ENCODE measurements at places on chromosomes 12 and 14.

DNA sequence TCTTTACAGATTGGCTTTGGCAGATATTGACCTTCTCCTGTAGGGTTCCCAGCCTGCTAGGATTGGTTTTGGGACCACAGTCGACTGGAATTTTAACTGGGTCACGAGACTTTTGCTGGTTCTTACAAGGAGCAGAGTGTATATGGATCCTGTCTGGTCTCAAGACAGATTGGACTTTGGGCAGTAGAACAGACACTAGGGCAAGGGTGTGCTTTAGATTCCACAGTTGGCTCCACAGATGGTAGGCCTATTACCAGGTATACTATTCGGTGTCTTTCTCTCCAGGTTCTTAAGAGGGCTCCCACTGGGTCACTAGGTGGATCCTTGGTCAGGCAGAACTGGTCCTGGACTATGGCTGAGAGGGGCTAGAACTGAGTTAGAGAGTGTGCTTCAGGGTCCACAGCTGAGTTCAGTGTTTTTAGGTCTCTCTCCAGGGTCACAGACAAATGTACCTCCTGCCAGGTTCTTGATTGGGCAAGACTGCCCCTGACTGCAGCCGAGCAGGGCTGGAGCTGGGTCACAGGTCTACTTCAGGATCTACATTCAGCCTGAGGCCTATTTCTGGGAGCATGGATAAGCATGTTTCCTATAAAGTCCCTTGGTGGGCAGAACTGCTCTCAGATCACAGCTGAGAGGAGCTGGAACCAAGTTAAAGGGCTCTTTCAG lies 460.2 kb downstream of the TMEM117 start:
- DNase-seq, result no peak

GRCh38 chr12:116693286-116694227 lies 44.3 kb downstream of the SPRING1 start:
- no peak for DNase-seq

- DNase-seq, result no peak
Observed at GRCh38 chr12:93153321-93153720, 224.2 kb upstream of the EEA1 start.

DNA sequence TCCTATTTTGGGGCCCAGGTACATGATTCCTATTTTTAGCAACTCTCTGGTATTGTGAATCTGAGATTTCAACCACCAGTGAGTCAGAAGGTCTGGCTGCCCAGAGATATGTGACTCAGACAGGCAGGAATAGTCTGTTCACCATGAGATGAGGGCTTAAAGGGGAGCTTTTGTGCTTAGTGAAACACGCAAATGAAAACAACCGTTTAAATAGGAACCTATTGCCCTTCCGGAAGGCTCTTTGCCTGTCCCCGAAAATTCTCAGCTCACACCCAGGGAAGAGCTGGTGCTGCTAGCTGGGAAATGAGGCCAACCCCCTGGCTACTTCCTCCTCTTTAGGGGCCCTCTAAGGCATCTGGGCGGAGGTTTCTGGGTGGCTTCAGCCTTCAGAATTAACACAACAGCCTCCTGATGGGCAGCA lies 283.6 kb downstream of the CACNA1C start:
- no peak for DNase-seq

DNA sequence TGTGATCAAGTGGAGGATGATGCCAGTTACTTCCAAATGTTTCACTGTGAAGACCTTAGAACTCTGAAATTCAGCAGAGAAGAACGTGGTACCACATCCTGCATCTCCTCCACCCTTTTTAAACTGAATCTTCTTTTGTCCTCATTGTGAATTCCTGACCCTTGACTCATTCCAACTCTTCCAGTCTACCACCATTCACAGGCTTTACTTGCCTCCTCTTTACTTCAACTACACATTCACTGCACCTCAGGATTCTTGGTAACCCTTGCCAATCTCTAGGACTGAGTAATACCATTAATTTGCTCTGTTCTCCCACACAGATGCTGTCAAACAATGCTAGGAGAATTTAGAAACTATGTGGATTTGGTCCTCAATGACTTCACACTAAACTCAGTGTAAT lies 37.3 kb downstream of the PPP1R12A start:
- no peak for DNase-seq

- DNase-seq, result no peak
Observed at GRCh38 chr12:41302979-41303403, 114.9 kb downstream of the PDZRN4 start.

Data from stimulated activated CD8-positive, alpha-beta memory T cell treated with anti-CD3 and anti-CD28 coated beads, Interleukin-2, amount 100 ng/mL, for 1 hour (primary cell).